Activated CD8-positive, alpha-beta T cell treated with anti-CD3 and anti-CD28 coated beads, Interleukin-2, amount 10 ng/mL, durations not matched to agents 7 days and 5 days (primary cell): ENCODE measurements at places on chromosomes 7 and 10. TPM values are rescaled to one million over a fixed set of nuclear protein-coding genes. Genes with fewer than 3 reads are reported as not detected.

SAP25 gene
- 30.0 TPM for total RNA-seq

CCDC172 gene
- not detected for total RNA-seq

GOLGA7B gene
- total RNA-seq: 10.4 TPM

JAKMIP3 gene
- total RNA-seq: 0.08 TPM

TUBAL3 gene
- total RNA-seq: not detected

GRCh38 chr10:126137562-126138221, 241.3 kb downstream of the FANK1 start:
- no peak for DNase-seq

DNA sequence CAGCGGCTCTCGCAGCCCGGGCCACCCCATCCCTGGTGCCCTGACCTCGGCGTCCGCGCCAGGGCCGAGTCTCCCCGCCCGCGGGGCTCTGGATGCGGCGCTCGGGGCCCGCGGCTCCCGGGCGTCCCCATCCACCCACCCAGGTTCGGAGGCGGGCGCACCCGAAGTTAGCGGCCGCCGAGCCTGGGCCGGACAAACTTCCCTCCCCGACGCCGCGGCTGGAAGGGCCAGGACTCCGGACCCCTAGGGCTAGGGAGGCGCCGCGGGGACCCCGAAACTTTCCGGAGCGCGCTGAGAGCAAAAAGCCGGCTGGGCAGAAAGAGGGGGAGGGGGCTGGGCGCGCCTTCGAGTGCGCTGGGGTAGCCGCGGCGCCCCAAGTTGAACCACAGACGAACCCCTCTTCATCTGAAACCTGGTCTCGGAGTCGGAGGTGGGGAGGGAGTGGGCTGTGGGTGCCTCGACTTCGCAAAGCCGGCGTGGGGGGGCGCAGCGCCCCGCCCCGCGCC, 3.7 kb upstream of the ELFN1 start:
- DNase-seq: no peak
